ENCODE measurements at places on chromosomes 12 and 14.

- no peak for DNase-seq
These were observed 43.5 kb upstream of the NOS1 start for GRCh38 chr12:117404940-117405339.

- peak; percentile 49 for DNase-seq
These were observed 1.7 kb upstream of the SMOC1 start for GRCh38 chr14:69877492-69877891.

DNA sequence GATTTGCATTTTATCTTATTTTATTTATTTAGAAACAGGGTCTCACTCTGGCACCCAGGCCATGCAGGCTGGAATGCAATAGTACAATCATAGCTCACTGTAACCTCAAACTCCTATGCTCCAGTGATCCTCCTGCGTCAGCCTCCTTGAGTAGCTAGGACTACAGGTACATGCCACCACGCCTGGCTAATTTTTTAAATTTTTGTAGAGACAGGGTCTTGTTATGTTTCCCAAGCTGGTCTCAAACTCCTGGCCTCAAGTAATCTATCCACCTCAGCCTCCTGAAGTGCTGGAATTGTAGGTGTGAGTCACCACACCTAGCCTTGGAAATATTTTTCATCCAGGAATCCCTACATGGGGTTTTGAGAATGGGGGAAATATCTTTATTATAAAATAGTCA lies 84.6 kb downstream of the MAPKAPK5 start:
- no peak for DNase-seq

DNA sequence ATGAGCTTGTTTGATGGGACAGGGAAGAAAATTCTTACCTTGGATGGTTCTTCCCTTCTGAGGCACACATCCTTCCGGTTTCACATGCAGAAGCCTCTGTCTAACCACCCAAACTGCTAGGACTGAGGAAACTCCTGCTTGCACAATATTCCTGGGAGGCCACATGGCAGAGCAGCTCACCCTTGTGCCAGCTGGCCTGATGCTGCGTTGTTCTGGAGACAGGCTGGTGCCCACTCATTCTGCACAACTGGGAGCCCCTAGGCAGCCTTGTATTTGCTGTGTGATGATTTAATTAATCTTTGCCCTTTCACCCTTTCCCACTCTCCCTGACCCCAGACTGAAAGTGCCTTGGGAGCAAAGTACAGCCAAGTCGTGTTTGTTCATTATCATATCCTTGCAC lies 130.8 kb downstream of the RTN1 start:
- no peak for DNase-seq

DNA sequence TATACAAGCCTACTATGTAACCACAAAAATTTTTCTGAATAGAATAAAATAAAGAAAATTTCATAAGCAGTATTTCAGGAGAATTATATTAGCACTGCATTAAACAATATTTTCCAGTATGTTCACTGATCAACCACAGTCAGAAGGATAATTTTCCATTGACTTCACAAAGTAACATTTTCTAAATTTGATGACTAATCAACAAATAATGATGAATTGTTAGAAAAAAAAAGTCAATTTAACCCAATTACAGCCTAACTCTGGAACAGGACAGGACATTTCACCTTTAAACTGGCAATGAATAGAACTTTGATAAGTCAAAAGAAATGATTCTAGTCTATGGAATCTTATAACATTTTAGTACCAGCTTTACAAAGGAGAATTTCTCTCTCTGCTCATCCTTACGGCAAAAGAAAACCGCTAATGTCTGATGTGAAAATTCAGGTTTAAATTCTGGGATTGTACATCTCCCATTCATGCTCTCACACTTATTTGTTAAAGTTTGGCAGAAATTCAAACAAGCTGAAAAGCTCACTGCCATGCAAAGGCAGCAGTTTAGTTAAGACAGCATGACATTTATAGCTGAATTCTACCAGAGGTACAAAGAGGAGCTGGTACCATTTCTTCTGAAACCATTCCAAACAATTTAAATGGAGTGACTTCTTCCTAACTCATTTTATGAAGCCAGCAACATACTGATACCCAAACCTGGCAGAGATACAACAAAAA lies 84.5 kb downstream of the MDGA2 start:
- DNase-seq = no peak

- DNase-seq = no peak
These were observed 38.5 kb upstream of the CD163 start for GRCh38 chr12:7542046-7542445.

- no peak for DNase-seq
These were observed 13.1 kb upstream of the SMCO3 start for GRCh38 chr12:14827043-14827442.

DNA sequence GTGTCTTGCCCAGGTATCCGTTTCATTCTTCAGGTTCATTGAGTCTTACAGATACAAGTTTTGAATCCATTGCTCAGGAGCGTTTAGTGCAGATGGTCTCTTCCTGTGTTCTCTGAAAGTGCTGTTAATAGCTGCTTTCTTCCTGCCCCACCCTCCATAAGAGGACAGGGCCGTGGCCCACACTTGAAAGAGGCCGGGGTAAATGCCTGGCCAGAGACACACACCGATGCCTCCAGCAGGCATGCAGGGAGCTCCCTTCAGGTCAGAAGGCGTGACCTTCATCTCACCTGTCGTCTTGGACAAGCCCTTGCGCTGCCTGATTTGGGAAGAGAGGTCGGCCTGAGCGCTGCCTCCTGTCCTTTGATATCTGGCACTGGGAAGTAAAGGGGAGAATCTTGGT lies 11.6 kb downstream of the PRKAB1 start:
- no peak for DNase-seq
